ENCODE measurements at places on chromosomes 6 and 20.
A peak's percentile ranks its signal among the peaks of the same experiment; 100 is the strongest.

DNA sequence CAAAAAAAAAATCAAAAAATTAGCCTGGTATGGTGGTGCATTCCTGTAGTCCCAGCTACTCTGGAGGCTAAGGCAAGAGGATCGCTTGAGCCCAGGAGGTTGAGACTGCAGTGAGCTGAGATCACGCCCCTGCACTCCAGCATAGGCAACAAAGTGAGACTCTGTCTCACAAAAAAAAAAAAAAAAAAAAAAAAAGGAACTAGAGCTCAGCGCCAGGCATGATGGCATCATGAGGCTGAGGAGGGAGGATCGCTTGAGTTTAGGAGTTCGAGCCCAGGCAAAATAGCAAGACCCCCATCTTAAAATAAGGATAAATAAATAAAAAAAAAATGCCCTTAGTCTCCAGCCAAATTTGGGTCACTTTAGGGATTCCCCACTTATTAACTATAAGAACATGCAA, 40.4 kb upstream of the PIM1 start:
- no peak for DNase-seq

DNA sequence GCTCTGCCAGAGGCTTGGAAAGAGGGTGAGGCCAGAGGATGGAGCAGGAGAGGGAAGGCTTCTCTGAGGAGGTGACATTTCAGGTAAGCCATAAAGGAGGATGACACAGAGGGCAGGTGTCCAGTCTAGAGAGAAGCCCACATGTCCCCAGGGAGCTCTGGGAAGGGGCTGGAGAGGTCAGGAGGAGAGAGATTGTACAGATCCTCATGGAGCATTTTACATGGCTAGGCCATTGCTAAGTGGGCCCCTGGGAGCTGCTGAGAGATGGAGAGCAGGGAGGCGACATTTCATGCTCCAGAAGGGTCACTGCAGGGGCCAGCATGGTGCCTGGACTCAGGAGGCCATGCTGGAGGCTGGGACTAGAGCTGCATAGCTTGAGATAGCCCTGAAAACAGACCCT, 124.5 kb downstream of the TOX2 start:
- no peak for DNase-seq

DNA sequence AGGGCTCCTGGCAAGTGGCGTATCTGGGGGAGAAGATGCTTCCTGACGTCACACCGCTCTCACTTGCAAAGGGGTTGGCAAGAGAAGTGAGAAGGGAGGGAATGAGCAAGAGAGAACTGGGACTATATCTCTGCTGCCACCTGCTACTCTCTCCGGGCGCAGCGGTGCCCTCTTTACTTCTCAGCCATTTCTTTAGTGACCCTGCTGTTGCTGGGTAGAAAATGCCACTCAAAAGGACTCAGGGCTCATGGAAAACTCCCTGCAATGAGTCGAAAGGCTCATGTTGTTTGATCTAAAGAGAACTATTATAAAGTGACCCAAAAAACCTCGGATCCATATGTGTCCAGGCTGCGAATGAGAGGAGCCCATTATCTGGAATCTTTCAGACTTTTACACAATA, 401.8 kb downstream of the SAMD5 start:
- DNase-seq, result no peak

DNA sequence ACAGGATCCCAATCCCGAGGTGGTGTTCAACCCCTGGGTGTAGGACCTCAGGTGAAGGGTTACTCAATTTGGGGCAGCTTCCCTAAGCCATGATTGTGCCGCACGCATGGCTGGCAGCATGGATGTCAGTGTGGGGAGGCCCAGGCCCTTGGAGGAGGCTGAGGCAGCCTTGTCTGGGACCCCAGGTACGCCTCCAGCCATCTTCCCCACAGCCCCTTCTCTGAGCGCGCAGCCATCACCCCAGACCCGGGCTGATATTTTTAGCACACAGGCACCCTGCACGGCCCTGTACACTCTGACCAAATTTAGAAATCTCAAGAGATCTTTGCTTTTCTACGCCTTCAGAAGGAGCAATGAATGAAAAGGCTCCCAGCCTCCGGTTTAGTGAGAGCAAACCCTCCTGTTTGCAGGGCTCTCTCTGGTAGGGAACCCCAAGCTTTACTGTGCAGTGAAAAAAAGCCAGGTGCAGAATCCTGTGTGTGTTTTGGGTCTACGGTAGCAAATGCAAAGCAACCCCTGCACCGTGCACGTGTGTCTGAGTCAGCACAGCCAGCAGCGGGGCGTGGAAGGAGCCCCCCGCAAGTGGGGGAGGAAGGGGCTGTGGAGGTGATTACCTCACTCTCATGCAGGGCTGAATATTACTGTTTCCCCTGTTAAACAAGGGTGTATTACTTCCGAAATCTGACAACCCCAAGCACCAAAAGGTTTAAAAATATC, 44.3 kb downstream of the CTCFL start:
- DNase-seq, result no peak

GRCh38 chr6:3714111-3714510, 37.4 kb downstream of the PXDC1 start:
- no peak for DNase-seq

DNA sequence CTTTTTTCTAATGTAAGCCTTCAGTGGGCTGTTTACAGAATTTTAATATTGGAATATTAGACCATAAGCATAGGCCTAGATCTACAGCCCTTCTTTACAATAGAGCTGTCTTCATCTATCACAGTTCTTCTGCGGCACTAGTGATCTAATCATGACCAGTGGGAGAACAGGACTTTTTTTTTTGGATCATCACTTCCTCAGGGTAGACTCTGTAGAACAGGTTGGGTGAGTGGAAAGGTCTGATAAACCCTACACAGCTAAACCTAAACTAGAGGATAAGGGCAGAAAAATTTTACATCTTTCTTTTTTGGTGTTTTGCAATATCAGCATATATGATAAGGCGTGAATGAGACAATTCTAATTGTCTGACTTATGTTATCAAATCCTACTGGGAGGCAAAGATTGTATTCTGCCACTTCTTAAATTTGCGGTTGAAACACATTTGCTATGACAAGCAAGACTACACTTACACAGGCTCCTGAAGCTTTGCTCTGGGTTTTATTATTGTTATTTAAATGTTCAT, 52.2 kb downstream of the GOPC start:
- no peak for DNase-seq

GRCh38 chr6:978937-979685, 286.2 kb upstream of the EXOC2 start:
- no peak for DNase-seq

- no peak for DNase-seq
Measured at GRCh38 chr20:57388953-57389694, 2.1 kb upstream of the RBM38 start.

- peak; percentile 66 for DNase-seq
Measured at GRCh38 chr6:30828027-30828962, 56.0 kb upstream of the DDR1 start.

GRCh38 chr6:28232785-28233184, 7.7 kb downstream of the ZSCAN9 start:
- no peak for DNase-seq
